ENCODE measurements at places on chromosomes 2 and 18. TPM values are rescaled to one million over a fixed set of nuclear protein-coding genes. Genes with fewer than 3 reads are reported as not detected.

- no peak overlapping the region for H3K4me3 ChIP-seq
- no peak overlapping the region for H3K27ac ChIP-seq
- no peaks in the 10 kb centered on the region for H3K4me1 ChIP-seq
- no peaks in the 10 kb centered on the region for H3K27me3 ChIP-seq
Measured at GRCh38 chr2:23745068-23745725, 181.7 kb downstream of the ATAD2B start.

GRCh38 chr2:41042343-41042742 lies 590.5 kb upstream of the SLC8A1 start:
- no peaks in the 10 kb centered on the region for H3K4me1 ChIP-seq
- H3K27me3 ChIP-seq, result no peaks in the 10 kb centered on the region
- no peak for DNase-seq
- H3K36me3 ChIP-seq, result no peaks in the 10 kb centered on the region

- no peak overlapping the region for H3K27ac ChIP-seq
- no peak for DNase-seq
- no peaks in the 10 kb centered on the region for H3K27me3 ChIP-seq
- peaks cover 5% of the 10 kb centered on the region for H3K36me3 ChIP-seq
- no peak overlapping the region for H3K4me3 ChIP-seq
- peaks cover 25% of the 10 kb centered on the region for H3K4me1 ChIP-seq
Measured at GRCh38 chr2:43300781-43301583, 74.6 kb upstream of the ZFP36L2 start.

DNA sequence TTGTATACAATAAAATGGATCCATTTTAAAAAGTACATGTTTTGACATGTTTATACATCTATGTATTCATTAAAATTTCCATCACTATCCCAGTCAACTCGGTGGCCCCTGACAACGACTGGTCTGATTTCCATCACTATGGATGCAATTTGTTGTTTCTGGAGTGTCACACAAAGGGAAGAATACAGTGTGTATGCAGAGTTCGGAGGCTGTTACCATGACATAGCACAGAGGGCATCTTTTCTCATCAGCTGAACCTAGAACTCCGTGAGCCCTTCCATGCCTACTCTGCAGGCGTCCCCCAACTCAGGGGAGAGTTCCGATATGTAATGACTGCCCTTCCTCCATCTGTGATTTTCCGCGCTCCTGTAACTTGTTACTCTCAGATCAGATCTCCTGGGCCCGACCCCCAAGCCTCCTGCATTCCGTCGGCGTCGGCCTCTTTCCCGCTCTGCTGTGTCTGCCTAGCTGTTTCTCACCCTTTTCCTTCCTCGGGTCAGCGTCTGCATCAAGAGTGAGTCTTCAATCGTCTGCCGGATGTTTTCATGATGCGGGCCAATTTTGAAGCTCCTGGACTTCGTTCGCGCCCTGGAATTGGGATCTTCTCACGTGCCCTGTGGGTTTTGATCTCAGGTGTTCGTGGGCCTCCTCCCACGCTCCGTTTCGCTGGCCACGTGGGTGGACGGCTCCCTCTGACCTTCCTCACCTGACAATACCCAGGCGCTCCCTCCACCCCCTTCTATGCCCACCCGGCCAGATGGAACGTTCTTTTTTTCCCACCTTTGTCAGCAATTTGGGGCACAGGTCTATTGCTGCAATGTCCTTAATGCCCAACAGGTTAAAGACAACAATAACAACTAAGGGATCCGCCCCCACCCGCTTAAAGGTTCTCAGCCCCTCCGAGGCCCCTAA lies 161.0 kb downstream of the TWIST2 start:
- H3K4me3 ChIP-seq, result no peak overlapping the region
- DNase-seq, result no peak
- H3K27ac ChIP-seq, result no peak overlapping the region
- no peaks in the 10 kb centered on the region for H3K36me3 ChIP-seq
- no peaks in the 10 kb centered on the region for H3K4me1 ChIP-seq
- H3K27me3 ChIP-seq, result peaks cover 2% of the 10 kb centered on the region

DNA sequence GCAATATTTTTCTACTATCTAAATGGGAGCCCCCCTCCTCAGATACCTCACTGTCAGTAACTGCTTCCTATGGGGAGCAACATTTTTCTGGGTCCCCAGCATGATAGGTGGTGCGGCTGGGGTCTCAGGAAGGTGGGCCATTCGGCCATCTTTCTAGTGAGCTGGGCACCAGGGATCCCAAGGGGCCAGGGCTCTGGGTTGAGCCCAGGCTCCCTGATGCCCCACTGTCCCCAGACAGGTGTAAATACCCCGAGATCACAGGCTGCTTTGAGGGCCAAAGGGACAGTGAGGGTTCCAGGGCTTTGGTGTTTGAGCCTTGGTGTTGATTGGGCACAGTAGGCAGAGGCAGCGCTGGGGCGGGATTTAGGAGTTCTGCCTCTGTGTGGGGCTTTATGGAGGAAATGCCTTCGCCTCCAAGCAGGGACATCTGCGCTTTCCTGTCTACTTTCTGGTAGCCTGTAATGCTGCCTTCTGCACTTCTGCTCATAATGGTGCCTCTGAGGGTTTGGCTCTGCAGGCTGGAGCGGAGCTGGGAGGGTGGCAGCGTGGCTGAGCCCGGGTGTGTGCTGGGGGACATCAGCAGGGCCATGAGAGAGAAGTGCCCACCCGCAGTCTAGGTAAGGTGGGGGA lies 5.3 kb downstream of the ITM2C start:
- peaks cover 8% of the 10 kb centered on the region for H3K4me1 ChIP-seq
- no peak overlapping the region for H3K4me3 ChIP-seq
- H3K27me3 ChIP-seq, result peaks cover 23% of the 10 kb centered on the region
- no peaks in the 10 kb centered on the region for H3K36me3 ChIP-seq
- H3K27ac ChIP-seq, result no peak overlapping the region

GRCh38 chr2:165815299-165816141 lies 21.5 kb upstream of the GALNT3 start:
- no peak overlapping the region for H3K27ac ChIP-seq
- DNase-seq, result no peak
- no peaks in the 10 kb centered on the region for H3K4me1 ChIP-seq
- no peaks in the 10 kb centered on the region for H3K36me3 ChIP-seq

GRCh38 chr2:15813481-15814266 lies 126.7 kb upstream of the MYCN start:
- no peak overlapping the region for H3K27ac ChIP-seq
- H3K36me3 ChIP-seq, result no peaks in the 10 kb centered on the region
- H3K4me3 ChIP-seq, result no peak overlapping the region
- no peak for DNase-seq
- peaks cover 14% of the 10 kb centered on the region for H3K27me3 ChIP-seq

GRCh38 chr2:142591420-142591819 lies 286.0 kb upstream of the KYNU start:
- no peak overlapping the region for H3K27ac ChIP-seq
- H3K27me3 ChIP-seq, result no peaks in the 10 kb centered on the region
- no peak overlapping the region for H3K4me3 ChIP-seq
- H3K4me1 ChIP-seq, result no peaks in the 10 kb centered on the region

GRCh38 chr2:234392041-234392615 lies 104.8 kb downstream of the ARL4C start:
- H3K27ac ChIP-seq, result no peak overlapping the region
- H3K4me1 ChIP-seq, result peaks cover 40% of the 10 kb centered on the region
- no peak for DNase-seq
- no peak overlapping the region for H3K4me3 ChIP-seq

- H3K4me1 ChIP-seq, result no peaks in the 10 kb centered on the region
- H3K27ac ChIP-seq, result no peak overlapping the region
- no peak overlapping the region for H3K4me3 ChIP-seq
- DNase-seq, result no peak
- peaks cover 3% of the 10 kb centered on the region for H3K27me3 ChIP-seq
Measured at GRCh38 chr2:180222644-180223043, 215.5 kb upstream of the CWC22 start.

- DNase-seq, result no peak
- peaks cover 2% of the 10 kb centered on the region for H3K36me3 ChIP-seq
- H3K27me3 ChIP-seq, result peaks cover 2% of the 10 kb centered on the region
- H3K27ac ChIP-seq, result no peak overlapping the region
- H3K4me1 ChIP-seq, result peaks cover 27% of the 10 kb centered on the region
- no peak overlapping the region for H3K4me3 ChIP-seq
Measured at GRCh38 chr2:238291550-238292281, 3.3 kb upstream of the PER2 start.

- H3K27ac ChIP-seq, result no peak overlapping the region
- no peaks in the 10 kb centered on the region for H3K27me3 ChIP-seq
- no peak for DNase-seq
- H3K4me1 ChIP-seq, result peaks cover 5% of the 10 kb centered on the region
- H3K36me3 ChIP-seq, result peaks cover 21% of the 10 kb centered on the region
- no peak overlapping the region for H3K4me3 ChIP-seq
Measured at GRCh38 chr2:39033980-39034379, 86.9 kb downstream of the SOS1 start.

DNA sequence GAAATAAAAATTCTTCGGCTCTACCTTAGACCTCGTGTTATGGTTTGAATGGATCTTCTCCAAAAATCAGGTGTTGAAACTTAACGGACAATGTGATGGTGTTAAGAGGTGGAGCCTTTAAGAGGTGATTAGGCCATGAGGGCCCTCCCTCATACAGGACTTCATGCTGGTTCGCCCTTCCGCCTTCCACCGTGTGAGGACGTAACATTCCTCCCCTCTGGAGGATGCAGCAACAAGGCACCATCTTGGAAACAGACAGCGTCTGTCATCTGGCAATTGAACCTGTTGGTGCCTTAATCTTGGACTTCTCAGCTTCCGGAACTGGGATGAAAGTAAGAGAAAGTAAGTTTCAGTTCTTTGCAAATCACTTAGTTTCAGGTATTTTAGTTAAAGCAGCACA lies 126.3 kb upstream of the SPRED2 start:
- H3K27ac ChIP-seq, result no peak overlapping the region
- peaks cover 10% of the 10 kb centered on the region for H3K4me1 ChIP-seq
- no peak for DNase-seq
- H3K27me3 ChIP-seq, result peaks cover 30% of the 10 kb centered on the region

DNA sequence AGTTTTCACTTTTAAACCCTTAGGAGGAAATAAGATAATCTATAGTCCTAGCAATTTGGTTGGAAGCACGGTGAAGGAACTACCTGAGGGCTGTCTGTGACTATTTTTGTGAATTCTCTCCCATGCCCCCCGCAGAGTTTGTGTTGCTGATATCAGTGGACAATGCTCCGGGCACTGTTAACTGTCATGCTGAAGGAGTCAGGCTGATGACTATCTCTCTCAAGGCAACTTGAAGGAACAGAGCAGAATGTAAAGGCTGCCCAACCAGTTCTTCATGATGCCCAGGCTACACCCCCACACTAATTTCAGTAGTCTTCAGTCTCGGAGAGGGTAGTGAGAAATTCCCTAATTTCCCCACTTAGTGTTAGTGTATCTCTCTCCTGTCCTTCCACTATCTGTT lies 21.6 kb upstream of the RAB6C start:
- no peaks in the 10 kb centered on the region for H3K4me1 ChIP-seq
- no peak for DNase-seq
- peaks cover 11% of the 10 kb centered on the region for H3K27me3 ChIP-seq
- no peak overlapping the region for H3K4me3 ChIP-seq

- no peaks in the 10 kb centered on the region for H3K36me3 ChIP-seq
- peaks cover 4% of the 10 kb centered on the region for H3K27me3 ChIP-seq
- H3K27ac ChIP-seq, result no peak overlapping the region
- DNase-seq, result no peak
- H3K4me1 ChIP-seq, result no peaks in the 10 kb centered on the region
- no peak overlapping the region for H3K4me3 ChIP-seq
Measured at GRCh38 chr18:10113121-10114022, 199.6 kb downstream of the VAPA start.

DNA sequence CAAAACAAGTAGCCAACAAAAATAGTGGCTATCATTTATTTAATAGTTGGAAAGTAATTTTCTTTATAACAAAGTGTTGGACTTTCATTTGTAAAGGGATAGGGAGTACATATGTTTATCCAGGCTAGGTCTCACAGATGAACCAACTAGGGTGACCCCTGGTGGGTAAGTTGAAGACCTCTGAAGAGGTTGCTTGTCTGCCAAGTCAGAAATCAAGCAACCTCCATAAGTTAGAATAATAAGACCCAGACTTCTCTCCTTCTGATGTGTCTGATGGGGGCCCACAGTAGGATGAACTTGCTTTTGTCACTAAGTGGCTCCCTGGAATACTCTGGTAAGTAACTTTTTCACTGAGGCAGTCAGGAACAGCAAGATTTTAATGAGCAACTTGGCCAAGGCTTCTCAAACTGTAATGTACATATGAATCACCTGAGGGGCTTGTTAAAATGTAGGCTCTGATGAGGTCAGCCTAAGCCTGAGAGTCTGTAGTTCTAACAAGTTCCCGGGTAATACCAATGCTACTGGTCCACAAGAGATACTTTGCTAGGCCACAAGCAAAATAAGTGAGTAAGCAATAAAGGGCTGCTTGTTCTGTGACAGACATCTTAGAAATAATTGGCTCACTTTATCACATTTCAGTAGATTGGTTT lies 319.6 kb downstream of the PIK3C3 start:
- no peaks in the 10 kb centered on the region for H3K27me3 ChIP-seq
- no peaks in the 10 kb centered on the region for H3K4me1 ChIP-seq
- H3K27ac ChIP-seq, result no peak overlapping the region
- no peaks in the 10 kb centered on the region for H3K36me3 ChIP-seq
- no peak overlapping the region for H3K4me3 ChIP-seq
- no peak for DNase-seq

DNA sequence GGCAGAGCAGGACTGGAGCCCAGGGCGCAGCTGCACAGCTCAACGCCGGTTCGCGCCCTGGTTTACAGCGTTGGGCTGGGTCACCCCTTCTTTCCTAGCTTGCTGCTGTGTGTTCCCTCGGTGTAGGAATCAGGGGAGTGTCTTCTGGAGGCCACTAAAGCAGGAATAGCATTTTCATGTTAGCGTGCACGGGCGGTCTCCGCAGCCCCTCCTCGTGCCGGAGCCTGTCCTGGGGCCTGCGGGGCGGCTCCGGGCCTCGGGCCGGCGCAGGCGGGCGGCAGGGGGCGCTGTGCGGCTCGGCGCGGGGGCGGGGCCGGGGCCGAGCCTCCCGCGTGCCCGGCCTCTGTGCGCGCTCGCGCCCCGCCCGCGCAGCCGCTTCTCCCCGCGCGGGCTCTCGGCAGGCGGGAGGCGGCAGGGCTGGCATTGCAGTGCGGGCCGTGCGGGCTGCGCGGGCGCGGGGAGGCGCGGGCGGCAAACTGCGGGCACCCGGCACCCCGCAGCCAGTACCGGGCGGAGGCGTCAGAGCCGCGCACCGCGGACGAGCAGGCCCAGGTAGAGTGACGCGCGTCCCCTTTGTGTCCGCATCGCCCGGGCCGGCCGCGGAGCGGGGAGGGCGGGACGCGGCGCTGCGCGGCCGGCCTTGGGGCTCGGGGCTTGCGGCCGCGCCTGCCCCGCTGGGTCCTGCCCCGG lies at the start of gene RNF144A:
TSS of gene RNF144A (plus strand) at position 342 of the 690 bp plus-strand sequence. CDS start 79,515 bp downstream, outside the sequence.
- peaks cover 52% of the 10 kb centered on the region for H3K4me1 ChIP-seq
- peak within 1 kb of the TSS; percentile 74 for H3K4me3 ChIP-seq
- H3K27ac ChIP-seq, result peak within 1 kb of the TSS; percentile 59
- peaks cover 9% of the 10 kb centered on the region for H3K36me3 ChIP-seq

- no peak for DNase-seq
- H3K4me1 ChIP-seq, result peaks cover 6% of the 10 kb centered on the region
- peak overlapping the region; percentile 3 for H3K27ac ChIP-seq
- H3K36me3 ChIP-seq, result no peaks in the 10 kb centered on the region
- H3K27me3 ChIP-seq, result no peaks in the 10 kb centered on the region
- no peak overlapping the region for H3K4me3 ChIP-seq
Measured at GRCh38 chr2:151765760-151766410, 31.6 kb upstream of the NEB start.

SCN9A gene
- total RNA-seq, result 0.07 TPM

MATN3 gene
- total RNA-seq, result not detected

RAB27B gene
- 0.10 TPM for total RNA-seq

KIF3C gene
- 6.2 TPM for total RNA-seq

ABI2 gene
- 32.3 TPM for total RNA-seq

MAPRE3 gene
- total RNA-seq, result 3.7 TPM

RUFY4 gene
- 0.64 TPM for total RNA-seq

All from activated T-helper 1 cell treated with anti-CD3 and anti-CD28 coated beads, Interleukin-12 subunit alpha, Interleukin-12 subunit beta, Interleukin-2, Interleukin-4 antibody, amounts not matched to agents 30 ng/mL and 10 ng/mL and 1 ng/mL, durations not matched to agents 14 hours and 24 hours and 36 hours (primary cell).